EL (cell line): ENCODE measurements at places on chromosomes 7 and 10.

DNA sequence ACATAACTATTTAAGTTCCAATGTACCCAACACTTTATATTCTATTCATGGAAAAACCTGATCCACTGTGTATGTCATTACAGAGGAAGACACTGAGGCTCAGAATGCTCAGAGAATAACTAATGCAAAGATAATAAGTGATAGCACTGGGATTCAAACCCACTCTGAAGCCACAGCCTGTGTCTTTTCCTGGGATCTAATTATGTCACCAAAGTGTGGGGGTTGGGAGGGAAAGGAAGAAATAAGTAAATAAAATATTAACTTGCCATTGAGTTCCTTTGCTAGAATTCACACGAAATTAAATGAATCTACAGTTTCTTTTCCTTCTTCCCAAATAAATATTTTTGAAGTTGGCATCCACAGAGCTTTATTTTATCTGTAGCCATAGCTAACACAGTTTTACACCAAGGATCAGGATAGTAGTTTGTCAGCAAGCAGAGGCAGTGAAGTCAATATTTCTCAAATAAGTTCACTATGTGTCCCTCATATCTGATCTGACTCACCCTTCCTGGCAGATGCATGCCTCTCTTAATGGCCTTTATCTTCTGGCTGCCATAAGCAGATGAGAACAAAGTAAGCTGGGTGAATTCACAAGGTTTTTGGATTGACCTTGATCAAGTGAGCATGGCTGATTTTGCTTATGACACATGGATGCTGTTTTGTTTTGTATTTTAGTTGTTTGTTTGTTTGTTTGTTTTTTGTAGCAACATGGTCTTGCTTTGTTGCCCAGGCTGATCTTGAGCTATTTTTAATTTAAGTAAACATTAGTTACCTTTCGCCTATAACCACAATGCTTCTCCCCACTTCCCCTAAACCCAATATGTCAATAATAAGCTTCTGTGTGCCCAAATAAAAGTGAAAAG lies 6.3 kb downstream of the RAPGEF5 start:
- DNase-seq: peak; percentile 57

- DNase-seq: no peak
Measured at GRCh38 chr10:128916383-128916782, 550.7 kb upstream of the MGMT start.

GRCh38 chr10:30836406-30836805 lies 195.3 kb downstream of the ZNF438 start:
- no peak for DNase-seq

- DNase-seq: no peak
Measured at GRCh38 chr10:32979041-32979440, 21.0 kb upstream of the ITGB1 start.

DNA sequence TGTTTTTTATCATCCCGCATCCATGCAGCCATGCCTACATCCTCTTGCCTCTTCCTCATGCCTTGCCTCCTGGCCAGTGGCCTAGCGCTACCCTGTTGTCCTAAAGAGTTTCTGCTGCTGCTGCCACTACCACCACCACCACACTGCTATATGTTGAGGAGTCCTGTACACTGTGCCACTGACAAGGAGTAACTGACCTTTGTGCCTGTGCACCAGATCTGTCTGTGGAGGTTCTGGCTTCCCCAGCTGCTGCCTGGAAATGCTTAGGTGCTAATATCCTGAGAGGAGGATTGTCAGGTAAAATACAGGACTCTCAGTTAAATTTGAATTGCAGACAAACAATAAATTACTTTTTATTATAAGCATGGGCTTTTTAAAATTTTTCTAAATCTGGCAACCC lies 7.0 kb upstream of the CFAP69 start:
- no peak for DNase-seq

DNA sequence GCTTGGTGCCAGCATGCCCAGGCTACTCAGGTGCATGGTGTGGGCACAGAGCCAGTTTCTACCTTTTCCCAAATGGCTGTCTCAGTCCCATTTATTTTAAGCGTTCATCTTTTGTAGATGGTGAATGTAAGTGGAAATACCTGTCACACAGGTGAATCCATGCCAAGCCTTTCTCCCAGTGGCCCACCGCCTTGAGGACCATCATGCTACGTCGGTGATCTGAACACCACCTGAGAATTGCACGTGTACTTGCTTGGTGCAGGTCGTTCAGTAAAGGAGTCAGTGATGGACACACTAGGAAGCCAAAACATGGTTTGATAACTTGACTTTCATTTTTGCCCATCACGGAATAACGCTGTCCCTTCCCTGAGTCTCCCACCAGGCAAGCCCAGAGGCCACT lies 666.7 kb upstream of the FOXK1 start:
- no peak for DNase-seq
